Activated CD4-positive, alpha-beta T cell treated with anti-CD3 and anti-CD28 coated beads for 48 hours (primary cell): ENCODE measurements at places on chromosomes 7 and 10.

- DNase-seq = no peak
These were observed 93.0 kb downstream of the PTPRN2 start for GRCh38 chr7:158494643-158495042.

DNA sequence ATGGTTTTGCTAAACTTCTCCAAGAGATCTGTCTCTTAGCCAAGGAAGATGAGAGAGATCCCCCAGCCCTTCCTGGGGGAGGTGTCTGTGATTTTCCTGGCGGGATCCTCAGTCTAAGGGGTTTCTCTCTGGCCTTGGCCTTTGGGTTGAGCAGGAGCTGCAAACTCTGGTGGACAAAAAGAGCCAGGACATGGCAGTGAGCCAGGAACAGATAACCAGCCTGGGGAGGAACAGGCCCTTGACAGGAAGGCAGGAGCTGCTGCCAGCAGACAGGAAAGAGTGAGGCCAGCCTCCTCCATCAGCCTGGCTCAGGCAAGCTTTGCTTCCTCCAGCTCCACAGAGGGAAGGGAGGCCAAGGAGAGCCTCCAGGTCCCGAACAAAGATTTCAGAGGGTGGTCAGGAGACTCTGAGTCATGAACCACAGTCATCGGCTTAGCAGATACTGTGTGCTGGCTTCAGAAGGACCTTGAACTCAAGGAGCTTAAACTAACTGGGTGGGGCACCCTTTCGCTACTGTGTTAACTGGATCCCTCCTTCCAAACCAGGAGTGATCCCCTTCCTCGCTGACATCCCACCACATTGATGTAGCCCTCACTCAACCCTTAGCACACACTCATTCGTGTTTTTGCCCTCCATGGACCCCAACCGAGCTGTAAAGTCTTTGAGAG, 34.7 kb downstream of the DDIT4 start:
- DNase-seq = peak; percentile 63

- DNase-seq = no peak
These were observed 6.0 kb downstream of the CYREN start for GRCh38 chr7:135164357-135165061.

DNA sequence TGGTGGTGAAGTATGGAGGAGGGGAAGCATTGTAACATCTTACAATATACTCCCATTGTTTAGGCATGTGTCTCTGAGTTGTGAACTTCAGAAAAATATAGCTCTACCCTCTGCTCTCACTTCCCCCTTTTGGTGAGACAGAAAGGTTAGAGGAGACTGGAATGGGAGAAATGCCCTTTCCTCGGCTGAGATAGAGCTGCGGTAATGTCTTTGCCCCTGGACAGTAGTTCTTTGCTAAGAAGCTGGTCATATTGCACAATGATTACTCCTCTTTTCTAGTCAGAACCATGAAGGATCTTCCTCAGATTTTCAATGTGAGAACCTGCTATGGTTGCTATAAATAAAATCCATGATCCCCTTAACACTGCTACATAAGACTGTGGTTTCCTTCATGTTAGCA, 171.0 kb downstream of the SEM1 start:
- no peak for DNase-seq

DNA sequence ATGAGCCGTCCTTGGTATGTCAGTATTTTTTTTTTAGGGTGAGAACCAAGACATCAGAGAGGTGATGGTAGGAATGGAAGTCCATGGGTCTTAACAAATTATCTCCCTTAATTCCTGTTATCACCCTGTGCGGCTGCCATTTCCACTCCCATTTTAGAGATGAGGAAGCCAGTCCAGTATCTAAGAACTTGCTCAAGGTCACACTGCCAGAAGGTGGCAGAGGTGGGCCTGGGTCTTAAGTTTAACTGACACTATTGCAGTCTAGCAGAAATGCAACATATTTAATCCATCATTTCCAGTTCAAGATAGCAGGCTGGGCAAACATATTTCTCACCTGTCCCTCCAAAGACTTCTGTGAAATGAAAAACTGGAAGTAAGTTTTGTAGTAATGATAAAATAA, 108.3 kb downstream of the GLI3 start:
- DNase-seq = no peak

DNA sequence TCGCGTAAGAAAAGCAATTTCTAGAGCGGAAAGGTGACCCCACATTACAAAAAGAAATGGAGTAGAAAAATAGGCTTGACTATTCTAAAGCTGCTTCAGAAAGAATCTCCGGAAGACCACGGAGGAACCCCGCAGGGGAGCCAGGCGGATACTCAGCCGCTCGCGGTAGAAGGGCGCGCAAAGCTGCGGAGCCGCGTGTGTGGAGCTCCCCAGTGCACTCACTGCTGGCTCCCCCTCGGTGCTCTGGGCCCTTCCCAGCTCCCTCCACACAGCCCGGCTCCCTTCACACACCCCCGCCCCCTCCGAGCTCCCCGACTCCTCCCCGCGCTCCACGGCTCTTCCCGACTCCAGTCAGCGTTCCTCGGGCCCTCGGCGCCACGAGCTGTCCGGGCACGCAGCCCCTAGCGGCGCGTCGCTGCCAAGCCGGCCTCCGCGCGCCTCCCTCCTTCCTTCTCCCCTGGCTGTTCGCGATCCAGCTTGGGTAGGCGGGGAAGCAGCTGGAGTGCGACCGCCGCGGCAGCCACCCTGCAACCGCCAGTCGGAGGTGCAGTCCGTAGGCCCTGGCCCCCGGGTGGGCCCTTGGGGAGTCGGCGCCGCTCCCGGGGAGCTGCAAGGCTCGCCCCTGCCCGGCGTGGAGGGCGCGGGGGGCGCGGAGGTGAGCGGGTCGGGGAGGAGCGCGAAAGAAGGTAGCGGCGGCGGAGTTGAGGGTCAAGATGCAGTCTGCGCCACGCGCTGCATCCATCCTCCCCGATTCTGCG, at the start of gene STEAP2:
STEAP2 (plus strand) TSS at position 350 of the 758 bp plus-strand sequence. CDS start 13,343 bp downstream, outside the sequence.
- peak; percentile 56 for DNase-seq

DNA sequence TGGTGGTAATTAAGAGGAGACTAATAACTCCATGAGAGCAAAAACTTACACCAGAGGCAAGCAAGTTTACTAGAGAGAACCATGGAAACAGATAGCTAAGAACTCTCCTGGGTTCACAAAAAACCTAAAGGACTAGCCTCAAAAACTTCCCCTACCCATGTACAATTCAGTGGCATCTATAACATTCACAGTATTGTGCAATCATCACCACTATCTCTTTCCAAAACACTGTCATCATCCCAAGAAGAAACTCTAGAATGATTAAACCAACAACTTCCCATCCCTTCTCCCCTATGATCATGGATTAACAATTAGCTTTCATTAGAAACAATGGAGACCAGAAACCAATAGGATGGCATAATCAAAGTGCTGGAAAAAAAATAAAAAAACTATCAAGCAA, 1038.3 kb downstream of the LRMDA start:
- DNase-seq = no peak

DNA sequence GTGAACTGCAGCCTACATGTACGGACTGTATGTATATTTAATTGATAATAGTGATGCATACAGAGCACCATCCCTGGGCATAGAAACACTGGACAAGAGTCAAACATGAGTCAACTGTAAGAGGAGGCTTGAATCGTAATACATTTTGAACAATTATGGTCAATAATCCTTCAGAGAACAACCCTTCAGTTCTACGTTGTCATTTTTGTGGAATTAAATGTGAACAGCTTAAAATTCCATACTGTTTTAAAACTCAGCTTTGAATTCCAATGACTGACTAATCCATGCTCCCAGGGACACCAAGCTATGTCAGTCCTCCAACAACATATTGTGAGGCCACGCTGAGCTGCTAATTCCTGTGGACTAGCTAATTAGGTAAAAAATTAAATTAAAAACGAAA, 41.5 kb upstream of the KMT2E start:
- DNase-seq = no peak

GRCh38 chr10:118908557-118909256, 120.8 kb upstream of the NANOS1 start:
- no peak for DNase-seq

- no peak for DNase-seq
These were observed 72.1 kb downstream of the RNF133 start for GRCh38 chr7:122626785-122627184.

DNA sequence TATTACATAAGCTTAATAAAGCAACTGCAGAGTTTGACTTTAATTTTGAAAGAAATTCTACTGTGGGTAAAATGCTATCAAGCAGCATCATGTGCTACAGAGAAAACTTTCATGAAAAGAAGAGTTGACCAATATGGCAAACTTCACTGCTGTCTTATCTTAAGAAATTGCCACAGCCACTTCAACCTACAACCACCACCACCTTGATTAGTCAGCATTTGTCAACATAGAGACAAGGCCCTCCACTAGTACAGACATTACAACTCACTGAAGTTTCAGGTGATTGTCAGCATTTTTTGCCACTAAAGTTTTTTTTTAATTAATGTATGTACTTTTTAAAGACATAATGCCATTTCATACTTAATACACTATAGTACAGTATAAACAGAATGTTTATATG, 350.3 kb downstream of the HPSE2 start:
- DNase-seq = no peak
